Left colon (tissue), 2 donors: ENCODE measurements at places on chromosomes 1 and 21.

DNA sequence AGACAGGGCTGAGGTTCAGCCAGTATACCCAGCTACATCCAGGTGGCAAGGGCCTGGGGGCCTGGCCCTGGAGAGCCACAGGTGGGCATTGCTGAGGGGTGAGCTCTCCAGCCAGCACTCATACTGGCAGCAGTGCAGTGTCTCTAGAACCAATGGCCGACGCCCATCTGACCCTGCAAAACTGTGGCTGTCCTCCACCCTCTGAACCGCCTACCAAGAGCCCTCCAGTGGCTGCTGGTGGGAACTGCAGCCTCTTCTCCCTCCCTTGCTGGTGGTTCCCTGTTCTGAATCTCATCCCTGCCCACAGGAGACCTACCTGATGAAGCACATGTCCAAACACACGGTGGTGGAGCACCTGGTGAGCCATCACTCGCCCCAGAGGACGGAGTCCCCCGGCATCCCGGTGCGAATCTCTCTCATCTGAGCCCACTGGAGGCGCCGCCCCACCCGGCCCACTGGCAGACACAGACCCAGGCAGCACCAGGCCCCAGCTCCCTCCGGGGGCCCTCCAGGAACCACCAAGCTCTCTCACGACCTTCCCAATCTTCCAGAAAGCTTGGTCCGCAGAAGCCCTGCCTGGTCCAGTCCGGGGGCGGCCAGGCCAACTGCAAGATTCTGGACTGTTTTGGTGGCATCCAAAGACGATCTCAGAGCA, 22.1 kb downstream of the A3GALT2 start:
- DNase-seq, result peak; percentile 75

DNA sequence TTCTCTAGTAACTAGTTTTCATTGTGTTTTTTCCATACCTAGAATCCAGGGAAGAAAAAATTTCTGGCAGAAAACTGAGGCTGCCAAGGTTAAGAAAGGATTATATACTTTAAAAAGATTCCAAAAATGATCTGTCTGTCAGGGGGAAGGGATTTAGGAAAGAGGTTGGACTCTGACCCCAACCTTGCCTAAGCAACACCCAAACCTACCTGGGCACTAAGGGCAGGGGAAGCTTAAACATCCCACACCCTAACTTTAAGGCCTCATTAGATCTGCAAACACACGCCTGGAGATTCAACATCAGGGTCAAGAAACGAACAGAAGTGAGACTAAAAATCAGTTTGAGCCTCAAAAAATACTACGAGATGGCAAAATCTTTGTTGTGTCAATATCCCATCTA, 19.4 kb downstream of the KDM5B start:
- DNase-seq, result no peak

DNA sequence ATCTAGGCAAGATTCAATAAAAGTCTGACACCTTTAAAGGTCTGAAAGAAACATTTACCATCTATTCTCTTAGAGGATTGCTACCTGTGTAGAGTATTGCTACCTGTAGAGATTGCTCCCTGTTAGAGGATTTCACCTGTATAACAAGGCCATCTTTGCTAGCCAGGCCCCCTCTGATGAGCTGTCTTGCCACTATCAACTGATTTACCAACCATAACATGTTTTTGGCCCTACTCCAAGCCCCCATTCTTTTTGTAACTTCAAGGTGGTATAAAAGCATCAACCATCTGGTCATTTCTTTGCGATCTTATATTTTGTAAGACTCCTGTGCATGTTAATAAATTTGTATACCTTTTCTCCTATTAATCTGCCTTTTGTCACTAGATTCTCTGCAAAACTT, 424.7 kb upstream of the CAMK1G start:
- DNase-seq, result no peak

DNA sequence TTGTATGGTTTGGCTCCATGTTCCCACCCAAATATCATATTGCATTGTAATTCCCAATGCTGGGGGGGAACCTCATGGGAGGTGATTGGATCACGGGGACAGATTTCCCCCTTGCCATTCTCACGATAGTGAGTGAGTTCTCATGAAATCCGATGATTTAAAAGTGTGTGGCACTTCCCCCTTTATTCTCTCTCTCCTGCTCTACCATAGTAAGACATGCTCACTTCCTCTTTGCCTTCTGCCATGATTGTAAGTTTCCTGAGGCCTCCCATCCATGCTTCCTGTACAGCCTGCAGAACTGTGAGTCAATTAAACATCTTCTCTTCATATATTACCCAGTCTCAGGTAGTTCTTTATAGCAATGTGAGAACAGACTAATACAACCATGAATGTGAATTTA, 211.6 kb upstream of the NR5A2 start:
- no peak for DNase-seq

GRCh38 chr1:48430832-48431231, 41.2 kb downstream of the SPATA6 start:
- DNase-seq, result no peak

GRCh38 chr1:165147799-165148198, 208.7 kb downstream of the LMX1A start:
- DNase-seq, result no peak

DNA sequence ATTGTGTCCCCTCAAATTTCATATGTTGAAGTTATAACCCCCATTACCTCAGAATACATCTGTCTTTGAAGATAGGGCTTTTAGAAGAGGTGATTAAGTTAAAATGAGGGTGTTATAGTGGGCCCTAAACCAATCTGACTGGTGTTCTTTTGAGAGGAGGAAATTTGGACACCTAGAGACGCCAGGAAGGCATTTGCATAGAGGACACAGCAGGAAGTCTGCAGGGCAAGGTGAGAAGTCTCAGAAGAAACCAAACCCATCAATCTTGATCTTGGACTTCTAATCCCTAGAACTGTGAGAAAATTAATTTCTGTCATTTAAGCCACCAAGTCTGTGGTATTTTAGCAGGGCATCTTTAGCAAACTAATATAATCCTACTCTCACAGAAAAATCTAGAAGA, 13.0 kb downstream of the GOLPH3L start:
- DNase-seq, result no peak

- no peak for DNase-seq
Measured at GRCh38 chr1:196178083-196178635, 430.1 kb downstream of the KCNT2 start.

DNA sequence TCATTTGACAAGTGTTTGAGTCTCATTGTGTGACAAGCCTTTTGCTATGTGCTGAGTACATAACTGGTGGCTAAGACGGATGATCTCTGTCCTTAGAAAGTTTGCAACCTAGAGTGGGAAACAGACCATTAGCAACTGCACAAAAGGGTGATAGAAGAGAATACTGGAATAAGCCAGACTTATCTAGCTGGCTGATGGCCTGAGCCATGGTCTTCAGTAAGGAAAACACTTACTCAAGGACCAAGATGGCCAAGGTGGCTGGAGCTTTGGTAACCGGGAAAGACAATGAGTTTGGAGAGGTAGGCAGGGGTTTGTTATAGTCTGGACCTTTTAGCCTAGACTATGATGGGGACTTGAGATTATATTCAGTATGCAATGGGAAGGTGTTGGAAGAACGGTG, 1.6 kb upstream of the TAF12 start:
- DNase-seq, result no peak

DNA sequence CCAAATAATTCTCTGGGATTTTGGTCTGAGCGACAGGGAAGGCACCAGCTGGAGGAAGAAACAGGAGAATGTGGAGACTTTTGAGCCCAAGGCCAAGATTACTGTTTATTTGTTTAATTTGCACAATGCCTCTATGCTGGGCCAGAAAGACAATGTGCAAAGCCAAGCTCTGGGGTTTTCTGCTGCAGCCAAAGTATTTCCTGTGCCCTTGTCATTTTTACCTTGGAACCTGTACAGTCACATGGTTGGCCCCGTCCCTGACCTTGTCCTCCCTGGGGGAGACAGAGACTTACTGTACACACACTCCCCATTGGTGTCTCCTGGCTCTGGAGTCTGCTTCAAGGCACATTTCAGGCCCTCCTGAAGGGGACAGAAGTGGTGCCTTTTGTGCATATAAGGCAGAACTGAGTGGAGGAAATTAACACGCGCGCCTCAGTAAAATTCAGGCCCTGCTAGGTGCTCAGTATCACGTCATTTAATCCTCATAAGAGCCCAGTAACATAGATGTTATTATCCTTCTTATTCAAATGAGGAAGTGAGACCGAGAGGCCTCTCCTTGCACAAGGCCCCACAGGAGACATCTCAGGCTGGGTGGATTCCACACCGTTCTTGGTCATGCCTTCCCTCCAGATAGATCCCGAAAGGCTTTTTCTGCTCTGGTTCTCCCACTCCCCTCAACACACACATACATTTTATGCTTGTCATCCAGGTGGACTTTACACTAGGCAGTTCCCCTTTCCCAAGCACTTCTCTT, 21.1 kb downstream of the C1orf115 start:
- DNase-seq, result no peak

DNA sequence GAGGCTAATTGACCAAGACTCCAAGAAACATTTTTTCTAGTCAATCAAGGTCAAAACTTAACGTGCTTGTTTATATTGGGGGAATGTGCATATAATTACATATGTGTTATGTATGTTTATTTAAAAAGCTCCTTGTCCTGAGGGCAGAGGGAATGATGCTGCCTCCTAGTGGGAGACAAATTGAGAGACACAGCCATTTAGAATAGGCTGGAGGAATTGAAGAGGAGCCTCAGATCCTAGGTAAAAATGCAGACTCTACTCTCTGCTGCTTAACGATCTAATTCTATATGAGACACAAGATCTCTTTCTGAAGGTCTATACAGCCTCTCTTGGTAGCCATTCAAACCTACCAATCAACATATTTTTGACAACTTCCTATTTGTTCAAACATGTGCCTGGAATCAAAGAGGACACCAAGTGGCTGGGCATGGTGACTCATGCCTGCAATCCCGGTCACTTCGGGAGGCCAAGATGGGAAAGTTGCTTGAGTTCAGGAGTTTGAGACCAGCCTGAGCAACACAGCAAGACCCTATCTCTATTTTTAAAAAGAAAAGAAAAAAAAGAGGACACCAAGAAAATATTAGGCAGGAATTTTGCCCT, 136.6 kb upstream of the ZNF648 start:
- no peak for DNase-seq

DNA sequence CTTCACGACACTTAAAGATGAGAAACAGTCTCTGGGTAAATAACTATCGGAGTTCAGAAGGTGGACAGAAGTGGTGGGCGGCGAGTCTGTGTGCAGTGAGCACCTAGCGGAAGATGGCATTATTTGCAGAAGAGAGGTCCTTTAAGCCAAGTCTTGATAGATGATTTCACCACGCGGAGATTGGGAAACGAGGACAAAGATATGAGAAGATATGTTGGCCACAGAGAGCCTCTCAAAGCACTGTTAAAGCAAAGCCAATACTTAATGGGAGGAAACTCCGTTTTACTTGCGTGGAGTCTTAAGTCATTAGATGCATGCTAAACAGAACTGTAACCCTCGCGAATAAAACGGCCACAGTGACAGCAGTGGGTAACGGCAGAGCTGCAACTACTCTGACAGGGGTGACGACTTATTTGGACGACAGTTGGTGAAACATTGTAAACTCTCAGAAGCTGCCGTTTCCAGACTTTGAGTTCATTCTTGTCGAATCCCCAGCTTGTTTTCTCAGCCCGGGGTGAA, 577 bp upstream of the CEP350 start:
- peak; percentile 39 for DNase-seq

DNA sequence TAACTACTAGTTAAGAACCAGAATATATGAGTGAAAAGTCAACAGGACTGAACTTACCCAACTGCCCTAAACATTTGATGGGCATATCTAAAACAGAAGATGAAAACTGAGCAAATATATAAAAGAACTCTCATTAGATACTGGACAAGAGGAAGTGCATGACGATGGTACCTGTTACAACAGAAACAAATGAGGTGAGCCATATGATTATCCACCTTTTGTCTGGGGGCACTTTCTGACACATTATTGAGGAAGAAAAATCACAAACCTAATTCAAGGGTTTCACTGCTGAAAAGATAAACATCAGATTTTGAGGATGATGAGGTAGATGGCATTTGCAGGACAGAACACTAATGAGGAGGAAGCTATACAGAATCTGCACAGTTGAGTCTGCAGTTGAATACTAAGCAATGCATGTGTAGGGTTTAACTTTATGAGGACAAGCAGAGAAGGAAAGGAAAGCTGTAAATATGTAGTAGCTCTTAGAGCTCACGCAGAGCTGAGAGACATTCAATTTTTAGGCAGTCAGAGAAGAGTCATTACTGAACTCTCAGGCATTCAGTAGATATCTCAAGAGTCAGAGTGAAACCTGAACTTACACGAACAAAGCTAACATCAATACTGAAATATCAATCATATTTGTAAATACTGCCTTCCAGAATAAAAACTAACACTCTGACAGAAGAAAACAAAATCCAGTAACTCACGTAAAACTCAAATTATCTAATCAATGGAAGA, 262.1 kb downstream of the AKT3 start:
- DNase-seq, result no peak

- DNase-seq, result peak; percentile 49
Measured at GRCh38 chr1:244273845-244274619, 177.7 kb downstream of the ADSS2 start.

GRCh38 chr1:151990856-151991198, 2.8 kb downstream of the S100A10 start:
- DNase-seq, result peak; percentile 60

GRCh38 chr1:165073185-165074007, 283.1 kb downstream of the LMX1A start:
- DNase-seq, result no peak

- no peak for DNase-seq
Measured at GRCh38 chr1:1567152-1567875, 7.3 kb downstream of the SSU72 start.

- no peak for DNase-seq
Measured at GRCh38 chr1:11989669-11990068, 9.4 kb downstream of the MFN2 start.

GRCh38 chr1:3965693-3966092, 65.6 kb upstream of the C1orf174 start:
- DNase-seq, result no peak

GRCh38 chr1:41454406-41454805, 30.1 kb downstream of the EDN2 start:
- DNase-seq, result peak; percentile 82

DNA sequence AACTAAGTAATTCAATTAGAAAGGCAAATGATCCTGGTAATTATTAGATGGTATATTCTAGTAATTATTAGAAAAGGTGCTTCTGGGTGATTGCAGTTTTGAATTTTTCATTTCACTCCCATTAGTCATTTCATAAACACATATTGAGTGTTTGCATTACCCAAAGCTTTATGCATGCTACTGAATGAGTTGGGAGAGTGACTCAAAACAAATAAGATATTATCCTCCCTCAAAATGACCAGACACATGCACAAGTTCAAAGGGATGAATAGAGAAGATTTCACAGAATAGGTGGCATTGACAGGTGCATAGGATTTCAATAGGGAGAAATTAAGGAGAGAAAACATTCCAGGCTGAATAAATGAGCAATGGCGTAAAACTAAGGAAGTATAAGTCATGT, 84.7 kb downstream of the PHTF1 start:
- no peak for DNase-seq

DNA sequence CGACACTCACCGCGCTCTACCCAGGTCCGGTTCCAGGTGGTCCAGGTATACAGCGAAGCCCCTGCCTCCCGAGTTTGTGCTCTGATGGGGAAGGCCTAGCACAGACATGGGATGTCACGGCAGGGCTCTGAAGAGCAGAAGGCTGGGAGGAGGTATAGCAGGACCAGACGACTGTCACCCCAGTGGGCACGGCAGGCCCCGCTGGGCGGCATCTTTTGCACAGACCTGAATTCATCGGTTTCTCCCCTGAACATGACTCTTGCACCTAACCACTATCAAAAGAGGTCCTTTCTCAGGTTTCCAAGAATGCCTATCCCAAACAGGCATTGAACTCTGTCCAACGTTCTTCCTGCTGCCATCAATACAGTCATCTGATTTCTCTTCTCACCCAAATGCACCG, 30.6 kb downstream of the ARHGEF16 start:
- no peak for DNase-seq
